ENCODE measurements at places on chromosomes 12 and 14. TPM values are rescaled to one million over a fixed set of nuclear protein-coding genes. Genes with fewer than 3 reads are reported as not detected.

The CCDC177 gene
- 1.4 TPM for polyA plus RNA-seq

The LRTM2 gene
- 0.05 TPM for polyA plus RNA-seq

The PGF gene
- polyA plus RNA-seq, result 2.1 TPM

The HSPB8 gene
- polyA plus RNA-seq, result 28.2 TPM

The CBLN3 gene
- polyA plus RNA-seq, result 0.72 TPM

The TSPAN9 gene
- 11.5 TPM for polyA plus RNA-seq

The FOXA1 gene
- 0.05 TPM for polyA plus RNA-seq

The FBLN5 gene
- polyA plus RNA-seq, result 0.88 TPM

The DTX1 gene
- polyA plus RNA-seq, result 7.0 TPM

The NOXRED1 gene
- 0.14 TPM for polyA plus RNA-seq

The TIGAR gene
- 1.8 TPM for polyA plus RNA-seq

The BDKRB2 gene
- 0.21 TPM for polyA plus RNA-seq

The RFX4 gene
- polyA plus RNA-seq, result 0.05 TPM

The GRIN2B gene
- 0.86 TPM for polyA plus RNA-seq

The AKAP6 gene
- 0.05 TPM for polyA plus RNA-seq

The SMCO3 gene
- polyA plus RNA-seq, result not detected

The LALBA gene
- not detected for polyA plus RNA-seq

The ZC3H10 gene
- polyA plus RNA-seq, result 4.0 TPM

The PPP2R5E gene
- 4.9 TPM for polyA plus RNA-seq

The SDR9C7 gene
- polyA plus RNA-seq, result not detected

The KRT3 gene
- not detected for polyA plus RNA-seq

The AGAP2 gene
- polyA plus RNA-seq, result 1.5 TPM

The OR4N2 gene
- not detected for polyA plus RNA-seq

The TMTC1 gene
- 8.5 TPM for polyA plus RNA-seq

The POU6F1 gene
- polyA plus RNA-seq, result 5.6 TPM

The KRT6A gene
- polyA plus RNA-seq, result 0.08 TPM

The IFT43 gene
- polyA plus RNA-seq, result 20.8 TPM

The PTCSC3 gene
- not detected for polyA plus RNA-seq

The ETNK1 gene
- polyA plus RNA-seq, result 14.9 TPM

The TNFAIP2 gene
- 34.5 TPM for polyA plus RNA-seq

The NFYB gene
- 29.1 TPM for polyA plus RNA-seq

The SLC4A8 gene
- 8.6 TPM for polyA plus RNA-seq

The TMTC2 gene
- 2.3 TPM for polyA plus RNA-seq

The MED6 gene
- polyA plus RNA-seq, result 33.1 TPM

The SYT10 gene
- polyA plus RNA-seq, result 0.60 TPM

The EML1 gene
- polyA plus RNA-seq, result 11.1 TPM

The PIP4K2C gene
- polyA plus RNA-seq, result 25.0 TPM

The DNAH10 gene
- 0.02 TPM for polyA plus RNA-seq

The IPO8 gene
- polyA plus RNA-seq, result 7.2 TPM

The INHBE gene
- 31.9 TPM for polyA plus RNA-seq

The SAMD15 gene
- 0.17 TPM for polyA plus RNA-seq

The ACYP1 gene
- 14.5 TPM for polyA plus RNA-seq

The TNS2 gene
- polyA plus RNA-seq, result 5.0 TPM

The LHX5 gene
- 4.6 TPM for polyA plus RNA-seq

The ACRBP gene
- polyA plus RNA-seq, result 5.2 TPM

The SLC17A8 gene
- 0.14 TPM for polyA plus RNA-seq

The PLA2G1B gene
- 0.19 TPM for polyA plus RNA-seq

The TRMT61A gene
- 19.0 TPM for polyA plus RNA-seq

The GLT1D1 gene
- 1.8 TPM for polyA plus RNA-seq

The IL31 gene
- polyA plus RNA-seq, result not detected

The MYO1H gene
- polyA plus RNA-seq, result 0.03 TPM

The KRT75 gene
- not detected for polyA plus RNA-seq

The SRRM4 gene
- 0.35 TPM for polyA plus RNA-seq

The GLT8D2 gene
- polyA plus RNA-seq, result 5.0 TPM

The FSCB gene
- not detected for polyA plus RNA-seq

The SLC10A1 gene
- polyA plus RNA-seq, result not detected

The RPGRIP1 gene
- 0.35 TPM for polyA plus RNA-seq

Measured in H1 (cell line).